HL-60 (cell line): ENCODE measurements at places on chromosomes 6 and 20.
A peak's percentile ranks its signal among the peaks of the same experiment; 100 is the strongest.

DNA sequence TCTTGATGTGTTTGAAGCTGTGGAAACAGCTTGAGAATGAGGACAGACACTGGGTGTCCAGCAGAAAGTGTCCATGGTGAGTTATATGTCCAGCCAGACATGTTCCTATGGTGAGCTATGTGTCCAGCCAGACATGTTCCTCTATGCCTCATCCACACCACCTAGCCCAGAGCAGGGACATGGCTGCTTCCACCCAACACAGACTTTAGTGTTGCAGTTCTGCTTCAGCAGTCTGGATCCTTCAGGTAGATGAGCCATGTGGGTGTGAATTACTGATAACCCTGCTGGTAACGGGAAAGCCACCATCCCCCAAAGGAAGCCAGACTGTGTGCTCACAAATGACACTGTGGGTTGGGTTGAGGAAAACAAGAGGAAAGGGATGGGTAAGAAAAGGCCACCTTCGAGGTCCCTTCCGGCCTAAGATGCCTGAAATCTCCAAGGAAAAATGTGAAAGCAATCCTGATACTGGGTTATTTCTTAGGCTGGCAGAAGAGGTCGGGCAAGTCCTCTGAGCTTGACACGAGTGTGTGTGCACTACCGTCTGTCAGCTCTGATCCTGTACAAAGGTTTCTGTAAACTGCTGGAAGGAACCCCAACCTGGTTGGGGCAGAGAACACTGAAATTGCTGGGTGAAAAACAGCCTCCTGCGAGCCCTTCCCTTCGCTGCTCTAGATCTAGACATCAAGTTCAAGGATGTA, 77.8 kb downstream of the NINL start:
- DNase-seq = no peak

DNA sequence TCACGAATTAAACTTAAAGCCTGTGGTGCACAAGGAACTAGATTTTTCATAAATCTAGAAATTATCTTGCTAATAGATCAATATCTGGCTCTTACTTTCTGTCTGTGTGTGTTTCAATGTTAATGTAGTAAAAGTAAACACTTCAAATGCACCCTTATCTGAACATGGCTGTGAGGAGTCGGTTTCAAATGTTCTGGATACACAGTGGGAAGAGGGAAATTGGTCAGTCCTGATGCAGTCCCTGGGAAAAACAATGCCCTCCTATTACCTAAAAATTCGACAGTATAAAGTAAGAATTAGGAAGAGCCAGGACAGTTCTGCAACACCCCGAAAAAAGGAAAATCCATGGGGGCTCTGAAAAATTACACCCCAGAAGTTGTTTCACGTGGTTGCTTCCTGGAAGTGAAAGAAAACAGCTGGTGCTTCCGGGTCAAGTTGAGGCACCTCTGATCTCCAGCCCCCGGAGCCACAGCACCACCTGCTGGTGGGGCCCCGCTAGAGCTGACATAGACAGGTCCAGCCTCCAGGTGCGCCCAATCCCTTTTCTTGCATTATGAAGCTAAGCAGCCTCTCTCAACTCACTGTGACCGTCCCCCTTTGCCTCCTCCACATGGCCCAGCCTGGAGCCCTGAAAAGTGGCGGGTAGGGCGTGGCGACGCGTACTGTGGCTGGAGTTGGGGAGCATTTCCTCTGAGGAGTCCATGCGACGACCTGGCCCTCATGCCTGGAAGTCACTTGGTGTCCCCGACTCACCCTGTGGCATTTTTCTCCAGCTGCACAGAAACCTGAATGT, 8.3 kb downstream of the SEMG2 start:
- peak; percentile 72 for DNase-seq

- DNase-seq = no peak
These were observed 170.3 kb upstream of the PDE7B start for GRCh38 chr6:135680964-135681913.

DNA sequence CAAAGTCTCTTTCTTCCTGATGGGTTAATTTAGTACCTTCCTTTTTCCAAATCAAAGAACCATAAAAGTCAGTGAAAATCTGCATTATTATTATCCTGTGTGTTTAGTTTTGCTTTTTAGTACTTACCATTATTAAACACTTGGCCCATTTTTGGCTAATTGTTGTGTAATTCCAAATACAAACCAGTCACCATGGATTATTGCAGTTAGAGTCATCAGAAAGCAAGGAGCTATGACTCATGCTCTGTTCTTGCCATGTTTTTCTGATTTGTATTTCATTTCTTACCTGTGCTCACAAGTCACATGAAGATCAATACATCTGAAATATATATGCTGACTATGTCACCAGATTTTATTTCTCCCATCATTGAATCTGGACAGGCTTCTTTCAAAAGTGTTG, 31.3 kb downstream of the SLC22A3 start:
- no peak for DNase-seq

GRCh38 chr6:33053230-33053629, 20.2 kb downstream of the HLA-DPA1 start:
- DNase-seq = no peak

DNA sequence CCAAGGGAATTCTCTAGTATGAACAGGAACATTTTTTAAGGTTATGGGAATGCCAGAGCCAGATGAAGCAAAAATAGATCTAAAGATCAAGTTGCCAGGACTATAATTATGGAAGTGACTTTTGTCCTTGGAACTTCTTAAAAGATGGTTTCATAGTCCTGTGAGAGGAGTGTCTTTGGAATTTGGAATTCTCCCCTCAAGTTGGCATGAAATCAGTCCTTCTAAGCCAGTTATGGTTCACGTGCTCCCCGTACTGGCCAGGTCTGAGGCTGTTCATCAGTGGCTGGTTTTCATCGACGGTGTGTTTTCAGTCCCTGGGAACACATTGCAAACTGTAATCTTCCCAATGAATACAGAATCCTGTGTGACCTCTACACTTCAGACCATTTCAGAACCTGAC, 63.1 kb downstream of the VGLL2 start:
- no peak for DNase-seq

GRCh38 chr6:34334796-34335416, 57.6 kb downstream of the NUDT3 start:
- DNase-seq = no peak

- no peak for DNase-seq
These were observed 11.3 kb upstream of the RBCK1 start for GRCh38 chr20:396619-397431.

DNA sequence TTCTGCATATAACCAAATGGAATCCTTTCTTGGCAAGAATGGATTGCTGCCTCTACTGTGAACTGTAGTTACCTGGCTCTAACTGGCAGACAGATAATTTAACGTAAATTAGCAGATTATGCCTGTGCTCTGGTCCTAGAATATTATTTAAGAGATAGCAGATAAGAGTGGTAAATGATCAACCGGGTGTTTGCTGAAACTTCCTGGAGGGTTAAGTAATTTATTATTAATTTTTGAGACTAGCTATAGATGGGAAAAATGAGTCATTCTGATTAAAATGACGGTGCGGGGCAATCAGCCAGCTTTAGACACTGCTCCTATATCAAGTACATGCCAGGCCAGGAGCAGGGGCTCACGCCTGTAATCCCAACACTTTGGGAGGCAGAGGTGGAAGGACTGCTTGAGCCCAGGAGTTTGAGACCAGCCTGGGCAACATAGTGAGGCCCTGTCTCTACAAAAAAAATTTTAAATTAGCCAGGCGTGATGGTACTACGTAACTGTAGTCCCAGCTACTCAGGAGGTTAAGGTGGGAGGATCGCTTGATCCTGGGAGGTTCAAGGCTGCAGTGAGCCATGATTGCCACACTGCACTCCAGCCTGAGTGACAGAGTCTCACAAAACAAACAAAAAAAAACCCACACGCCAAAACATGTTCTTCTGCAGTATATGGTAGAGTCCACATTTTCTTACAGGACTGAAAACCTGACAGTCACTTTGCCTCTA, 22.6 kb downstream of the B4GALT5 start:
- DNase-seq = no peak

DNA sequence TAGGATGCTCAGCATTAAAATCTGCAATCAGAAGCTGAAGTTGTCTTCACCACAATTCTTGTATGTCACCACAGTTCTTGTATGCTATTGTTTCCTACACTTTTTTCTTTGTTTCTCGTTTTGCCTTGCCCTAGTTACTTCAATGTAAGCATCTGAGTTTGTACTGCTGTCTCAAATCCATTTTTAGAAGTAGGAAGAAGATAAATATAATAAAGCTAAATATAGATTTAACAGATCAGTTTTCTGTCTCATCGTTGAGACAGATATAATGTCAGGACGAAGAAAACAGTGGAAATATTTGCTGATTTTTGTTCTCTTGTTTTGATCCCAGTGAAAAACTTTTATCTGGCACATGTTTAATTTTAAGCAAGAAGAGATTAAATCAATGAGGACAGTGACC, 318.0 kb downstream of the QKI start:
- no peak for DNase-seq
